ENCODE measurements at places on chromosomes 11 and 22.

DNA sequence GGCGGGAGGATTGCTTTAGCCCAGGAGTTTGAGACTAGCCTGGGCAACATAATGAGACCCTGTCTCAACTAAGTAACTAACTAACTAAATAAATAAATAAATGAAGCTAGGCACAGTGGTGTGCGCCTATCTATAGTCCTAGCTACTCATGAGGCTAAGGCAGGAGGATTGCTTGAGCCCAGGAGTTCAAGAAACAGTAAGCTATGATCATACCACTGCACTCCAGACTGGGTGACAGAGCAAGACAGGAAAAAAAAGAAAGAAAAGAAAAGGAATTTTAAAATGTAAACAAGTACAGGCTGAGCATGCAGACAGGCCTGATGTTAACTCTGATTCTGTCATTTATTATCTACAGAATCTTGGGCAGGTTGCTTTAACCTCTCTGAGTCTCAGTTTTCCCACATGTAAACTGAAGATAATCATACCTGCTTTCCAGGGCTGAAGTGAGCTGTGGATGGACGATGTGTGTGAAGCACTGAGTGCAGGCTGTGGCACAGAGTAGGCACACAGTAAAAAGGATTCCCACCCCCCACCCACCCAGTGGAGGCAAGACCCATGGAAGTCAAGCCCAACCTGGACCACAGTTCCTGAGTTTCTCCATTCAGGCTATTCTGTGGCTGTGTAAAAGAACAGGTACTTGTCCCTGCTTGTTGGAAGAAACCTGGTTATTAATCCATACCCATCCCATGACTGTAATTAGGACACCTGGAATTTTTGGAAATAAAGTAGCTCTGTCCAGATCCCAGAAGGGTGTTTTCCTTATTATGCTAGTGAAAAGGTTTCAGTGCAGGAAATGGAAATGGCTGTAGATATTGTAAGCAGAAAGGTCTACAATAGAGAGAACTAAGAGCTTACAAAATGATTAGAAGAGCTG lies 18.7 kb upstream of the SCUBE2 start:
- no peak for DNase-seq

DNA sequence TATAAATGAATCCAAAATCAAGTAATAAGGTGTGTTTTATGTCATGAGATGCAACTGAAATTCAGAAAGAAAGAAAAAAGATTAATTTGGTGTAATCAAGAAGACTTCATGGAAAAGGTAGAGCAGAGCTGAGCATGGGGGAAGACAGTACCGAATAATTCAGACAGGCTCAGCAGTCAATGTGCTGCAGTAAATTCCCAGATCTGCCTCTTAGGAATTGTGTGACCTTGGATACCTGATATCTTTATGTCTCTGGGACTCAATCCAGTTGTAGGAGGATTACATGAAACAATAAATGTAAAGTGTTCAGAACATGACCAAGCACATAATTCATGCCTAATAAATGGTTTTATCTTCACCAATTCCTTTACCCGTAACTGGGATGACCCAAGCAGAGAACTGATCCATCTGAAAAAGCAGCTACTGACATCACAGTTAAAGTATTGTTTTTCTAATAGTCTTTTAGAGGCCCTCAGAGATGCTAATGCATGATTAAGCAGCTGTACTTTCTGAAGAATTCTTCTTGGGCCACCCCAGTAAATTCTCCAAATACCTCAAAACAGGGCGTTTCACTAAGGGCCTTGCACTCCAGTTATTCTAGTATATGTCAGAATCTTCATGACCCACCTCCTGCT lies 7.8 kb downstream of the MS4A12 start:
- DNase-seq, result no peak

DNA sequence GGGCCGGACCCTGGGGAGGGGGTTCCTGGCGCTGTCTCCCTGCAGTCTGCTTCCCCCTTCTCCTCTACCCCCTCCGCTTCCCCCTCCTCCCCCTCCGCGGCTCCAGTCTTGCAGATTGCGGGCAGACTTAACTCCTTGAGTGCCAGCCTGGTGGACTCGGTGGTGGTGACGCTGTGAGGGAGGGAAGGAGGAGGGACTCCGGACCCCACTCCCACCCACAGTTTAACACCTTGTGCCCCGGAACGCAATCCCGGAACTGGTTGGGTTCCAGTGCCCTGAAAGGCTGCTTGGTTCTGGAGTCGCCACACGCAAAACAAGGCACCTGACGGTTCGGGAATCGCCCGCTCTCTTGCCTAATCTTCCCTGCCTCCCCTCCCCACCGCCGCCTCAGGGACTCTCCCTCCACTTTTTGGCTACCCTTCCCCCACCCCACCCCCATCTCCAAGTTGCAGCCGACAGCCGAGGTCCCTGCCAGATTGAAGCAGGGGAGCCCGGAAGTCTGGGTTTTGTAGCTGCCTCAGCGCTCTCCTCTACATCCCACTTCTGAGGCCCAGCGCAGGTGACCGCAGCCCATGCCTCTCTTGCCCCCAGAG lies 3.9 kb upstream of the BCL9L start:
- DNase-seq, result peak; percentile 97

GRCh38 chr22:36206255-36206654 lies 4.6 kb upstream of the APOL4 start:
- no peak for DNase-seq

DNA sequence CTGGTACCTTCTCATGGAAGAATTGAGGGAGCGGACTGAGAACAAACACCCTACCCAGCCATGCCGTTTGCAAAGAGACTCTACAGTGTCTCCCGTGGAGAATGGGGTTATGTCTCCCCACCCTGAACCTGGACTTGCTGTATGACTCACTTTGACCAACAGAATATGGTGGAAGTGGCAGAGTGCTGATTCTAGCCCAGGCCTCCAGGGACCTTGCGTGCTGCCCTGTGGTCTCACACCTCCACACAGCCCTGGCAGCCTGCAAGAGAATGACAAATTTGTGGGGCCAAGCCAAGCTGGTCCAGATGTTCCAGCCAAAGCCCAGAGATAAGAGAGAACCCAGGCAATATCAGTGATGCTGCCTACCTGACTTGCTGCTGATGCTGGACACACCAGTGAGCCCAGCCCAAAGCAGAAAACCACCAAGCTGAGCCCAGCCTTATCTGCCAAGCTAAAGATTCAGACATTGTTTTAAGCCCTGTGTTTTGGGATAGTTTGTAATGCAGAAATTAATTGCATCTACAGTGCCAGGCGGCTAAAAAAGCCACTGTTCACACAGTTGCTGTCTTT lies 8.1 kb upstream of the LINC01488 start:
- DNase-seq, result no peak

DNA sequence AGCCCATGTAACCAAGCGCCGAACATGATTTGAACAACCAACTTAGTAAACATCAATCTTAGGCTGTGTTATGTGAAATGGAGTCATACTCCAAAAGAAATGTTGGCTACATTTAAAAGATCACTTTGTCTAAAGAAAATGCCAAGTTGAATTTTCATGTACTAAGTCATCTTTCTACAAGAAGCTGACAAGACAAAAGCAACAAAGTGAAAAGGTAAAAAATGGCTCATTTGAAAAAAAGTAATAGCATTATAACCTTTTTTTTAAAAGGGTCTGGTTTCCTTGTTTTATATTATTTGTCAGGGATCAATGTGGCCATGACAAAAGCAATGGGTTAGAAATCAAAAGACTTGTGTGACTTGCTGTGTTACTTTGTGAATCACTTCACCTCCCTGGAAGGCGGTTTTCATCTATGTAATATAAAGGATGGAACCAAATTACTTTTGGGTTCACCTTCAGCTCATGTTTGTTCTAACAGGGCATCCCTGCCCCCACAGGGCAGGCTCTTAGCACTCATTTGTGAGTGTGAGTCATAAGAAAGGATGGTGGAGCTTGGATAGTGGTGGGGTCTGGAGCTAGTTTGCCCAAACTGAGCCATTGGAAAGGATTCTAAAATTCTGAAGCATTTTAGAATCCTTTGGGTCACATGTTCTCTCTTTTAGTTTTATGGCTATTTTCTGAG lies 131.9 kb upstream of the MTMR2 start:
- DNase-seq, result no peak

DNA sequence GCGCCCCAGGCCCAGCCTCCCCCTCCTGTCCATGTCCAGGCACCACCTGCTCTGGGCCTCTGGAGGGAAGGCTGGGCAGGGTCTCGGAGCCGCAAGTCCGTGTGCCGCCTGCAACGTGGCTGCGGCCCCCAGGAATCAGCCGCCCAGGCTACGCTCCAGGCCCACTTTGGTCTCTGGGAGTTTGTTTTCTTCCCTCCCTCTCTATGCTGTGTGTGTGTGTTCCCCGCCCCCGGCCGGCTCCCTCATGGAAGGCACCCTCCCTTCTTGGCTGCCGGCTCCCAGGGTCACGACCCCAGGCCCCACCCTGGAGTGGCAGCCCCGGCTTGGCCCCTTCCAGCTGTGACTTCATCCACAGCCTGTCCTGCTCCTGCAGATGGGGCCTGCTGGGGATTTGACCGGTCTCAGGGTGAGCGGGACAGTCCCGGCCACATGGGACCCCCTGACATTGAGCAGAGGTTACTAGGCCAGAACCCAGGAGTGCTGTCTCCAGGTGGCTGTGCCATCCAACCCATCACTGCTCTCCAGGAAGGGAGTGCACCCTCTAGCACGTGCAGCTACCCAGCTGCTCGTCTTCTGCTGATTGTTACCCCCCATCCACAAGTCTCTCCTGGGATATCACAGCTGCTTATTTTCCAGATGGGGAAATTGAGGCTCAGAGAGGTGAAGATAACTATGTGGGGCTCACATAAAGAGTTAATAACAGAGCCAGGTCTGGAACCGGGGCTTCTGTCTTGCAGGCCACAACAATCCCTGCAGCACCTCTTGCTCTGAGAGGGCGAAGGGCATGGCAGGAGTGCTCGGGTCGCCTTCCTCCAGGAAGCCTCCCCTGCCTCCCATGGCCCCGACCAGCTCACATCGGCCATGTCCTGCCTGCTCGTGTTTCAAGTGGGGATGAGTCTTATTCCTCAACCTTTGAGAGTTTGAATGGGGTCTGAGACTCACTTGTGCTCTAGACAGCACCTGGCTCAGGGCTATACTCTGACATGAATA lies 2.8 kb upstream of the LIF start:
- peak; percentile 70 for DNase-seq

- no peak for DNase-seq
Measured at GRCh38 chr22:41636467-41636866, 15.4 kb downstream of the XRCC6 start.

DNA sequence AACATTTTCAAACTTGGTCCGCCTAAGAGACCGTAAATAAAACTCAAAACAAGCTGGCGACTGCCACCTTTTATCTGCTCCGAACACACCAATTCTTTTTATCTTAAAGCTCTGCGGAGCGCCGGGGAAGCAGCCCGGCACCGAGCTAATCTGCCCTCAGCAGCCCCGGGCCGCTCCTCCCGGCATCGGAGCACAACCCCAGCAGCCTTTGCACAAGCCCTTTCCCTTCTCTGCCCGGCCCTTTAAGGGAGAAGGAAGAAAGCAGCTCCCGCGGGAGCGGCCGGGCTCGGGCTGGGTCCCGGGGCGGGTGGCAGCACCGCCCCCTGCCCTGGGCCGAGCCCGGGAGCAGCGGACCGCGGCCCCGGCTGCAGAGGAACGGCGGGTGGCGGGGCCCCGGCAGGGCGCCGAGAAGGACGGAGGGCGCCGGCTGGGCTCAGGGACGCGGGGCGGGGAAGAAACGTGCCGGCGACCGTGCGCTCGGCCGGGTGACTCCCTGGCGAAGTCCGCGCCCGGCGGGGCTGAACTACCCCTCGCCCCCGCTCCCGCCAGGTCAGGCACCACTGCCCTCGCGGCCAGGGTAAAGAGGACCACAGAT lies 133.6 kb upstream of the C11orf58 start:
- peak; percentile 56 for DNase-seq

All from umbilical cord (tissue), 2 donors.